ENCODE measurements at places on chromosomes 7 and 10.

DNA sequence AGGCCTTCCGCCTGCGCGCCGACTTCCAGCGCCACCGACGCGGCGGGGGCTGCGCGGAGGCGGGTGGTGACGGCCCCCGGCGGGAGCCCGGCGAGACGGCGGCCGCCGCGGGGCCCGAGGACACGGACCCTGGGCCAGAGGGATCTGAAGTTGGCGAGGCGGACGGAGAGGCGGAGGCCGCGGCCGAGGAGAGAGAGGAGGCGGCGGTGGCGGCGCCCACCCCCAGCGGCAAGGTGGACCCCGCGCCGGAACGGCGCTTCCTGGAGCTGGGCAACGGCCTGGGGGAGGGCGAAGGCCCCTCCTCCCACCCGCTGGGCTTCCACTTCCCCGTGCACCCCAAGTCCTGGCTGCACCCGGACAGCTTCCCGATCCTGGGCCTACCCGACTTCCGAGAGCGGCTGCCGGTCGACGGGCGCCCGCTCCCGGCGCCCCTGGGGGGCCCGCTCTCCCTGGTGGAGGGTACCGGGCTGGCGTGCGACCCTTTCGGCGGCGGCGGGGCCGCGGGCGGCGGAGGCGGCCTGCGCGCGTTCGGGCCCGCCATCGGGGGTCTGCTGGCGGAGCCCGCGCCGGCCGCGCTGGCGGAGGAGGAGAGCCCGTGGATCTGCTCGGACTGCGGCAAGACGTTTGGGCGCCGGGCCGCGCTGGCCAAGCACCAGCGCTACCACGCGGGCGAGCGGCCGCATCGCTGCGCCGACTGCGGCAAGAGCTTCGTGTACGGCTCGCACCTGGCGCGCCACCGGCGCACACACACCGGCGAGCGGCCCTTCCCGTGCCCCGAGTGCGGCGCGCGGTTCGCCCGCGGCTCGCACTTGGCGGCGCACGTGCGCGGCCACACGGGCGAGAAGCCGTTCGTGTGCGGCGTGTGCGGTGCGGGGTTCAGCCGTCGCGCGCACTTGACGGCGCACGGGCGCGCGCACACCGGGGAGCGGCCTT is 16.2 kb downstream of the ZNF316 start:
- no peak for DNase-seq

DNA sequence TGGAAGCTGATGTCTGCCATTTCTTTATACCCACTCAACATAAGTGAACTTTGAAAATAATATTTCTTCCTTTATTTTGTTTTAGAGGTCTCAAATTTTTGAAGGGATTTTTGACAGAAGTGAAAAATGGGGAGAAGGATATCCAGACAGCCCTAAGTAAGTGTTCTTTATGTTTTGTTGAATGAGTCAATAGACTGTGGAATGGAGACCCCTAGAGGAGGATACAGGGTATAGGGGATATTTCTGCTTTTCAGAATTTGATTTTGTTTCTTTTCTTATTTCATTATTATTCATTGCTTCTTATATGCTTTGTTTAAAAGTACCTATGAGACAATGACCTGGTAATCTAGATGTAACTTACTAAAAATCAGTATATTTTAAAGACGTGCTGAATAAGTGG is 34.4 kb downstream of the PLEKHA8 start:
- no peak for DNase-seq

DNA sequence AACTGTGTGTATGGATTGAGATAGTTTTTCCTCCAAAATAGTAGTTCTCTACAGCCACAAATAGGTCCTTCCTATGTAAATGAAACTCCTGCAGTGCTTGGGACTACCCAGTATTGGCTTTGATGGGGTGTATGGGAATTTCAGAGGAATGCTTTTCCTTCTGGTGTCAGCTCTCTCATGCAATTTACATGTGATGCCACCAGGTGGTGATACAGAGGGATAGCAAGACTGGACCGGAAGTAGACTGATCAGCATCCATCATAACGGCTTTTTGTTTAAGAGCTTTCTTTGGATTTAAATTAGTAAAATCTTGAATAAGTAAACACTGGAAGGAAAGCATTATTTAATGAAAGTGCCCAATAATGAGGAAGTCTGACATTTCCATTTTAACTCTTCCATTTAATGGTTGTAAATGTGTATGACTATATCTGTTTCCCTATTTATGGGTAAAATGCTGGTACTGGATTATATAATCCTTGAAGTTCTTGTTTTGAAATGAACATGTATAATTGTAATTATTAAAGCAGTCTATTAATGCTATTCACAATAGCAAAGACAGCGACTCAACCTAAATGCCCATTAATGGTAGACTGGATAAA is 22.7 kb downstream of the DYNC1I1 start:
- DNase-seq = no peak

DNA sequence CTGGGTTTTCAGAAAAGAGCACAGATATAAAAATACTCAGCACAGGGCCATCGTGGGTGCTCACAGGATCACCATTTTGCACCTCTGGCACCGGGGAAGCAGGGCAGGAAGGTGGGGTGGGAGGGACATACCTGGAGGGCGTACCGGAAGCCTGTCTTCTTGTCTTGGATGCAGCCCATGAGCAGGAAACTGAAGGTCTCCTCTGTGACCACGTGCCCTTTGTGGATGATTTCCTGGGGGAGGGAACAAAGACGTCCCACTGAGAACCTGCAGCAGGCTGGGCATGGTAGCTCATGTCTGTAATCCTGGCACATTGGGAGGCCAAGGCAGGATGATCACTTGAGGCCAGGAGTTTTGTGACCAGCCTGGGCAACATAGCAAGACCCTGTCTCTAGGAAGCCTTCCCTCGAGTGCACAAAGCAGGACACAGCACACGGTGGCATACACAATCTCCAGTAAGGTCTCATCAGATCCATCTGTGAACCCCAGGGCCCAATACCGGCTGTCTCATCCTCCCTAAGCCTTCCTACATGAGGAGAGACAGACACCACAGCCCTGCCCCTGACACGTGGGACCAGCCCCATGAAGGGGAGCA is 9.5 kb downstream of the PTCD1 start:
- no peak for DNase-seq

DNA sequence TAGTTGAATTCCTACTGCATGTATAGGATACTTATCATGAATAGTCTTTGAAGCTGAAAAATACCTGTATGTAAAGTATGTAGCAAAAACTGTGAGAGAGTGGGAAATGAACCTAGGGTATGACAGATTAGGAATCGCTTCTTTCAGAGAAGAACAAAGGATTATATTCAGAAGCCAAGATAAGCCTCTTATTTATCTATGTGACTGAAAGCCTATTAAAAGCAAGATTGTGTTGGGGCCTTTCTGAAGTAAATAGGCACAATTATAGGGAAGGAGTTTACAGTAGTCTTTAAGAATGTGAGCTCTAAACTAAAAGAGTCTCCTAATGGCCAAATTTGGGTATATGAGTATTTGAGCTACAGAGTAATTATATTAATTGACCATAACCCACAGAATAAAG is 102.1 kb downstream of the MTERF1 start:
- no peak for DNase-seq

GRCh38 chr7:73621168-73622063 is 2.9 kb downstream of the MLXIPL start:
- DNase-seq = no peak

GRCh38 chr10:67471022-67471421 is 225.0 kb downstream of the CTNNA3 start:
- DNase-seq = no peak

GRCh38 chr7:64914557-64914956 is 11.5 kb downstream of the ZNF273 start:
- DNase-seq = no peak

DNA sequence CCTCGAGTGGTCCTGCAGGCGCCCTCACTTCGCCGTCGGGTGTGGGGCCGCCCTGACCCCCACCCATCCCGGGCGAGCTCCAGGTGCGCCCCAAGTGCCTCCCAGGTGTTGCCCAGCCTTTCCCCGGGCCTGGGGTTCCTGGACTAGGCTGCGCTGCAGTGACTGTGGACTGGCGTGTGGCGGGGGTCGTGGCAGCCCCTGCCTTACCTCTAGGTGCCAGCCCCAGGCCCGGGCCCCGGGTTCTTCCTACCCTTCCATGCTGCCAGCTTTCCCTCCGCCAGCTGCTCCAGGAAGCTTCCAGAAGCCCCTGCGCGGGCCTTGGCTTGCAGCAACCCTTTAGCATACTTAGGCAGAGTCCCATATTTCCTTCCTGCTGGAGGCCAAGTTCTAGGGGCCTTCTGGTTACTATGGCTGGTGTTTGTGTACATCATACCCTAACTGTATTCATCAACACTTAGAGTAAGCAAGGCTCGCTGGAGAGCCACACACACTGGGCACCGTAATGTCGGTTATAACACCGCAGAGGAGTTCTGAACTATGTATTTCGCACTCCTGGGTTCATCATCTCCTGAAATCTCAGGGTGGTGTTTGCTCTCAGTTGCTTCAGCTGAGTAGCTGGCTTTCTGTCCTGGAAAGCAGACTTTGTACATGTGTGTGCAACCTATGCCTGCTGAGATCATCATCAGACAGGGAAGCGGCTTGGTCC is 471 bp downstream of the MGMT start:
- peak; percentile 3 for DNase-seq

DNA sequence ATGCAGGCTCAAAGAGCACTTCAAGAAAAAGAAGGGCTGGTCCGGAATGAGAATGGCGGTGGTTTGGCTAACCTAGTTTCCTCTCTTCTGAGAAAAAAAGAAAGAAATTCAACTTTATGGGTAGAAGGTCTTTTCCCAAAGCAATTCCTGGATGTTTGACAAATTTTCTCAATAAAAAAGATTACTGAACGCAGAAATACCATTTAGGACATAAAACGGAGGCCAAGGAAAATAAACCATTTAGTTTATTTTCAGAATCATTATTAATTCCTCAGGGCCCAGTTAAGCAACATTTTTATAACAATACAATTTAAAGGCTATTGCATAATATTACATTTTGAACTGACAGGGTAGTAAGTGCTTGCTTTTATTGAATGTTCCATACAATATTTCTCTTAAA is 284.6 kb upstream of the ANKRD30A start:
- DNase-seq = no peak

GRCh38 chr7:115747174-115747573 is 283.4 kb downstream of the TFEC start:
- DNase-seq = no peak

GRCh38 chr10:38038107-38038931 is 27.8 kb downstream of the ZNF33A start:
- DNase-seq = no peak

- no peak for DNase-seq
Observed at GRCh38 chr10:42973411-42973810, 103.5 kb upstream of the RET start.

- DNase-seq = no peak
Observed at GRCh38 chr10:122475591-122476332, 14.4 kb downstream of the HTRA1 start.

- DNase-seq = no peak
Observed at GRCh38 chr7:90752051-90752450, 155.9 kb downstream of the CDK14 start.

- no peak for DNase-seq
Observed at GRCh38 chr10:119198438-119198837, 8.9 kb upstream of the GRK5 start.

- no peak for DNase-seq
Observed at GRCh38 chr7:135970682-135971365, 6.3 kb downstream of the MTPN start.

- no peak for DNase-seq
Observed at GRCh38 chr10:97854743-97855142, 5.1 kb downstream of the GOLGA7B start.

DNA sequence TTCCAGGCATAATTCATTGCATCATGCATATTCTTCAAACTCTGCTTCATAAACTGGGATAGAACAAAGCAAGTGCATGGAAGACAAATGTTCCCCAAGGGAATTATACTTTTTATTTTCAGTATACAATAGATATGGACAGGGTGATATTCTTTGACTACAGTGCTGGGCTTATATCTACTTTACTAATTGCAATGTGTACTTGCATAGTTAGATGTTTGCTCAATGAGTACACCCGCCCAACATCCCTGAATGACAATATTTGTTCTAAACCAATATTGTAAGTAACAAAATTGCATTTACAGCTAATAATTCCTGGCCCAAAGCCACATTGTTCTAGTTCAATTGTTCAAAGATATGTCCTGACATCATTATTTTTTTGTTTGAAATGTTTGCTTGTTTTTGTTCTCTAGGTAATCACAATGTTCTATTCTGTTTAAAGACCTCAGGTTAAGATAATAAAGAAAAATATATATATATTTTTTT is 171.4 kb downstream of the PTN start:
- no peak for DNase-seq

GRCh38 chr7:108135446-108136190 is 5.5 kb upstream of the LAMB4 start:
- DNase-seq = no peak

- no peak for DNase-seq
Observed at GRCh38 chr10:82397854-82398253, 522.9 kb downstream of the NRG3 start.

DNA sequence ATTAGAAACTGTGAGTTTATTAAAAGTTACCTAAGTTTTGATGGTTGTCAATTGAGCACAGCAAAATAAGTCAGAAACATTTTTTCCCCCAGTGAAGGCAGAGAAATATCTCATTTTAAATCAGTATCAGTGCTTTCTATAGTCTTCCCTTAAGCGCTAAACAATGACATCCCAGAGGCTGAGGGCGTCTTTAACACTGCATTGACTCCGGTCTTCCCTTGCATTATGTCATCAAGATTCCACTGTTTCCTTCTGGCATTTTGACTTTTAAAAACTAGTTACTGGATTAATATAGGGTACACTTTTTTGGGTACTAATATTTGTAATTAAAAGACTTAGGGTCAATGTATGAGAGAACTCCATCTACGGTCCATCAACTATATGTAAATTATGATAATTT is 3.9 kb downstream of the GLUD1 start:
- no peak for DNase-seq

- no peak for DNase-seq
Observed at GRCh38 chr10:69498711-69499471, 47.6 kb downstream of the TSPAN15 start.

GRCh38 chr10:24210501-24210900 is 1.6 kb downstream of the KIAA1217 start:
- DNase-seq = no peak

DNA sequence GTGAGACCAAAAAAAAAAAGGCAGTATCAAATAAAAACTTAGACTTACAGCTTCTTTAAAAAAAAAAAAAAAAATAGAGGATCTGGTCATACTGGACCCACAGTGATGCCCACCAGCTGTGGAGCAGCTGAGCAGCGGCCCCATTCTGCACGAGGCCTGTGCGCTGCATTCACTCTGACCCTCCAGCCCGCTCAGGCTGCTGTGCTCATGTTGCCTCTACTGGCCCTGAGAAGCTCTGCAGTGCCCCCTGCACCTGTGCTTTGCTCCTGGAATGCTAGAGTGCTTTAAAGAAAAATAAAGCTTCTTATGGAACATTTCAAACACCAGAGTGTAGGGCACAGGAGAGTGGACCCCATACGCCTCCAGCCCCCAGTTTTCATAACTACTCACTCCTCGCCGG is 33.2 kb downstream of the TMEM120A start:
- DNase-seq = no peak

DNA sequence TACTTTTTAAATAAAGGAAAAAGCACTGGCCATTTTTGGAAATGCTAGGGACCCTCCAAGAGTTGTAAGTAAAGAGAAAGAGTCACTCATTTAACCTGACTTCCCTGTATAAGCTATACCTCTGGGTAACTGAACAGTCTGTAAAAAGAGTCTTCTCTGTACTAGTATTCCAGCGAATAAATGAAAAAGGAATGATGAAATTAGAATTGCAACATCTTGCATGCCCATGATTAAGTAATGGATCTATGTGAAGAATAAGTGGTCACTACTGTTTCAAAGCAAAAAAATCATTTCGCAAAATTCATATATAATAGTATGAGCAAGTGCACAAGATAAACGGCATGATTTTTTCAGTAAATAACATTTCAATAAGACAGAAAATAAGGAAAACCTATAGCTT is 116.8 kb downstream of the ZFAND4 start:
- no peak for DNase-seq

- DNase-seq = no peak
Observed at GRCh38 chr7:118938845-118939244, 714.3 kb downstream of the ANKRD7 start.
